ENCODE measurements at places on chromosomes 6 and 20.

- no peak for DNase-seq
These were observed 32.6 kb downstream of the NTSR1 start for GRCh38 chr20:62741191-62741691.

DNA sequence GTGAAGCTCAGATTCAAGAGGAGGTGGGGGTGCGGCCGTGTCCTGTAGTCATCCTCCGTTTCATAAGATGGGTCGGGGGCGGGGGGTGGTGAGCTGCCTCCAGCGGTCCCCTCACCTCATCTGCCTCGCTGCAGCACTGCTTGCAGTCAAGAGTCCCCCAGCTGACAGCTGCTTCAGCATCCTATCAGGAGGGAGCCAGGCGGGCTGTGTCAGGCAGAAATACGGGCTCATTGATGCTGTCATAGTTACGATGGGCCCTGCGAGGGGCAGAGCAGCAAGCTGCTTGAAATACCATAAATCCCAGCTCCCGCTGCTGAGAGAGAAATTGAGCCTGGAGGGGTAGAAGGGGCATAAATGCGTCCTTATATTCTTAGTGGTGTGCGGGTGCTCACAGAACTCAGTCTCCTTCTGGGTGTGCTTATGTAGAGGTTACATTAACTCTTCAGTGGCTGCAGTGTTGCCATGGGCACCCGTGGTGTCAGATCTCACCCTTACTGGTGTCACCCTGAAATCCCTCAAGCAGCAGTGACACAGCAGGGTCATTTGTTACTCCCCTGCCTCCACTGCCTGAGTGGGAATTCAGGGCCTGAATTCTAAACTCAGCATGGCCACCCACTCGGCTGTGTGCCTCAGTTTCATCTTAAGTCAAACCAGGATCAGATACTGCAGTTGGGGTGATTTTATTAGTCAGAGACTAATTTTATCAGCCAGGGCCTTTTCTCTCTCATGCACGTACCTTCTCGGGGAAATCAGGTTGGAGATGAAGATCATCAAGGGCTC is 21.8 kb downstream of the CCDC167 start:
- no peak for DNase-seq

DNA sequence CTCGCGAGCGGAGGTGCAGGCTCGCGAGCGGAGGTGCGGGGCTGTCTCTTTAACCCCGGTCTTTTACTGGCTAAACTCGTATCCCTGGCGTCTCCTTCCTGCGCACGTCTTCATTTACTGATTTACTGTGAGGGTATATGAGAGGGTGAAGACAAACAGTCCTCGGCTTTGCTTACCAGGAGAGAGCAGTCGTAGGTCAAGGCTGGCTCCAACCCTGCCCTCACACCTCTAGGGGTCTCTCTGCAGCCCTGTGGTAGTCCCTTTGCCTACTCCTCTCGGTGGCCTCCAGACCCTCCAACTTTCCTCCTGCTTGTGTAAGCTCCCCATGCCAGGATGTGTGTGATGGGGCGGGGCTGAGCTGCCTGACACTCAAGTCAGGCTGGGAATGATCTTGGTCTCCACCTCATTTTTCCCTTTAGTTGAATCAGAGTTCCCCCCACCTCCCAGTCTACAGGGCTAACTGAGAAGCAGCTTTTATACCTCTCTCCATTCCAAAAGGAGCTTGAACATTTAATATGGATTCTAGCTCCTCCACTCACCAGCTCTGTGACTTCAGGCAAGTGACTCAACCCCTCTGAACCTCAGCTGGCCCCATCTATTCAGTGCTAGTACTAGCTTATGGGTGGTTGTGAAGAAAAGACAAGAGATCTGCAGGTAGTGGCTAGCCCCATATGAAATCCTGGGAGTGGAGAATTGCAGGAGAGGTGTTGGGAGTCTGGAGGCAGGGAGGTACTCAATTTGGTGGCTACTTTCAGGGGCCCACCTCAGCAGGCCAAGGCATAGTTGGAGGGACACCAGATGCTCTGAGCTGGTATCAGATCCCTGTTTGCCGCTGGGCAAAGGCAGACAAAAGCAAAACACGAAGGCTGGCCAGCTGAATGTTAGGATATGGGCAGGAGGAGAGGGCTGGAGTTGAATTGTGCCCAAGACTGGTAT is 902 bp downstream of the SLC29A1 start:
- no peak for DNase-seq

DNA sequence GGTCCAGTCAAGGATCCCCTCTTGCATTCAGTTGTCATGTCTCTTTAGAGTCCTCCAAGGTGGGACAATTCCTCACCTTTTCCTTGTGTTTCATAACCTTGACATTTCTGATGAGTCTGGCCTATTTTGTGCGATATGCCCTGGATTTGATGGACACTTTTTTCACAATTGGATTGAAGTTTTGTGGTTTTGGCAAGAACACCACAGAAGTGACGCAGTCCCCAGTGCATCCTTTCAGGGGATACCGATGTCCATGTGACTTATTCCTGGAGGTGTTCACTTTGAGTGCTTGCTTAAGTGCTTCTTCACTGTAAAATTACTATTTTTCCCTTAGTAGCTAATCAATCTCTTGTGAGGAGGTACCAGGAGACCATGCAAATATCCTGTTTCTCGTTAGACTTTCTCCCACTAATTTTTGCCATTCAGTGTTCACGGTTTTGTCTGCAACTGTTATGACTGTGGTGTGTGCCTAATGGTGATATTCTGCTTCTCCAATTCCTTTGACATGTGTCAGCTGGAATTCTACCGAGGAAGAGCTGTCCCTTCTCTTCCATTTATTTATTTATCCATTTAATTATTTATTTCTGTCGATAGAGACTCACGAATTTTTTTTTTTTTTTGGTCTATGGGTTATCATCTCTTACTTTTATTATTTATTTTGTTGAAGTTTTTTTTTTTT is 30.8 kb downstream of the BPIFB4 start:
- DNase-seq, result no peak

GRCh38 chr6:7304821-7305220 is 8.2 kb downstream of the SSR1 start:
- no peak for DNase-seq

GRCh38 chr20:48230216-48230615 is 444.9 kb upstream of the SULF2 start:
- no peak for DNase-seq

- DNase-seq, result no peak
These were observed 32.5 kb upstream of the SYNCRIP start for GRCh38 chr6:85675030-85675819.

GRCh38 chr6:117624869-117625481 is 22.7 kb upstream of the GOPC start:
- no peak for DNase-seq

- no peak for DNase-seq
These were observed 505.5 kb downstream of the PRIM2 start for GRCh38 chr6:57822896-57823358.

DNA sequence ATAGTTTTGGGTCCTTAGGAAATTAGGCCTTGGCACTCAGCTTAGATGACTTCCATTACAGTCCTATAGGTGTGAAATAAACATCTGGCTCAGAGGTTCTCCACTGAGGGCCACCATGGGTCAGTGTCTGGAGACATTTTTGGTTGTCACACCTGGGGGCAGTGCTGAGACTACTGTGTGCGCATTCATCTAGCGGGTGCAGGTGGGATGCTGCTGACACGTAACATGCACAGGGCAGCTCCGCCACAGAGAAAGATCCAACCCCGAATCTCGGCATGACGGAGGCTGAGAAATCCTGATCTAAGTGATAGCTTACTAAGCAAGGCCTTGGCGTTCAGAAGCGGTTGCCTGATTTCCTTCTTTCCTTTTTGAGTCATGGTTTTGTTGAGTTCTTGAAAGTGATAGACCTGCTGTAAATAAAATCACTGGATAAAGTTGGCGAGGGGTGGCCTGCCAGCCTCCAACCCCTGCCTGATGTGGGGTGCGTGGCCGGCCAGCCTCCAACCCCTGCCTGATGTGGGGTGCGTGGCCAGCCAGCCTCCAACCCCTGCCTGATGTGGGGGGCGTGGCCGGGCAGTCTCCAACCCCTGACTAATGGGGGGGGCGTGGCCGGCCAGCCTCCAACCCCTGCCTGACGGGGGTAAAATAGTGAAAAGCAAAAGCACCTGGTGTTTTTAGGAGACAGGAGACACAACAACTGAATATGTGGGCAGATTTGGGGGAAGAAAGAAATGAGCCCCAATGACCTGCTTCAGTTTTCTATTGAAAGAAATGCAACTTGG is 158.1 kb downstream of the CDH26 start:
- no peak for DNase-seq

- DNase-seq, result no peak
These were observed 173.3 kb downstream of the CENPW start for GRCh38 chr6:126513198-126513597.

GRCh38 chr20:64269604-64270411 is 14.3 kb downstream of the PCMTD2 start:
- DNase-seq, result no peak

- no peak for DNase-seq
These were observed 128.3 kb upstream of the TBX18 start for GRCh38 chr6:84892671-84893070.

DNA sequence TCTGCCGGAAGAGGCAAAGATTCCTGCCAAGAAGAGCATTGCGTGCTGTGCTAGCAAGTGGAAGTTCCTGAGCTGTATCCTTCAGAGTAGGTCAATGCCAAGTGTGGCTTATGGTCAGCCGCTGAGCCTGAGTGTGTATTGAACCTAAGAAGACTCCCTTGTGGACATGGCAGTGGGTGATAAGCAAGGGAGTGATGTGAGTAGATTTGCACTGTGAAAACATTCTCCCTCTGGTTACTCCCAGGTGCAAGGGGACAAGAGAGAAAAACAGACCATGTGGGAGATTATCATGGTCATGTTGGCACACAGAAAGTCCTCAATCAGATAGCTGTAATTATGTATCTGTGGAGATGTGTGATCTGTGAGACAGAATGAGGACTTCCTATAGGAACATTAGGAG is 6.1 kb upstream of the TMEM74B start:
- no peak for DNase-seq

DNA sequence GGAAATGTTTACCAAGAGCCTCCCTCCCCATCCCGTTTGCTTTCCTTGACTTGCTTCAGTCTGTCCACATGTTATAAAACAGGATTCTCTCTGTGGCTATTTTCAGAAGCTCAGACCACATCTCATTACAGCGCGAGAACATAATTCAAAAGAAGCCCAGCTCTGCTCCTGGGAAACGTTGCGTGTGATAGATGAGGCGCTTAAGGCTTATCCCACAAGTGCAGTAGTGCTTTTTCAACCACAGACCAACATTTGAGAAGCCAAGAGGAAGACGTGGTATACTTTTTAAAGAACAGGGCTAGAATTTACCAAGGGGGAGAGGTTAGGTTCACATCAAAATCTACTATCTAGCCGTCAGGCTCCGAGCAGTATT is 239.5 kb downstream of the SLC24A3 start:
- DNase-seq, result no peak

DNA sequence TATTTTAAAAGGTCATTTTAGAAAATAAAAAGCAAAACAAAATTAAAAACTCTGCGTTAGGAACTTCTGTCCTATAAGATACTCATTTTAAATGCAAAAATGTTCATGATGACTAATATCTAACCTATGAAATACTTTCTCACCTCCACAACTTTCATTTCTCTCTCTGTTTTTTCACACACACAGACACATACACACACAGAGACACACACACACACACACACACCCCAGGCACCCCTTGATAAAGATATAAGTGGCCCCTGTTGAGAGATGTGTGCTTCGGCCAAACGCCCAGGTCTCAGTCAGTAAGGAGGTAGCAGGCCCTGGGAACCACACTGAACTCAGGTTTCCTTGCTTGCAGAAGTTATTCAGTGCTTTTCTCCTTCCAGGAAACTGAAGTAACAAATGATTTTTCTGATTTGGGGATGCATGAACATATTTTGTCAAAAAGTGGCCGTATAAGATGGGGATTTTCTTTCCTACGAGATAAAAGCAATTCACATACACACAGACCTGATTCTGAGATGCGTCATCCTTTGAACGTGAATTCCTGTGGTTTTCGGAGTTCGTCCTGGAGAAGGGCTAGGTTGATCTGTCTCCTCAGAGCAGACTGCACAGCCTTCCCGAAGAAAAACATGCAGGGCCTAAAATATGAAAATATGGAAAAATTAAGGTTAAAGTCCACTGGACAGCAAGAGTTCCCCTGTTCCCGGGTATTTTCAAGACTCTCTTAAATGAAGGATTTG is 306.8 kb upstream of the FOXQ1 start:
- DNase-seq, result no peak

DNA sequence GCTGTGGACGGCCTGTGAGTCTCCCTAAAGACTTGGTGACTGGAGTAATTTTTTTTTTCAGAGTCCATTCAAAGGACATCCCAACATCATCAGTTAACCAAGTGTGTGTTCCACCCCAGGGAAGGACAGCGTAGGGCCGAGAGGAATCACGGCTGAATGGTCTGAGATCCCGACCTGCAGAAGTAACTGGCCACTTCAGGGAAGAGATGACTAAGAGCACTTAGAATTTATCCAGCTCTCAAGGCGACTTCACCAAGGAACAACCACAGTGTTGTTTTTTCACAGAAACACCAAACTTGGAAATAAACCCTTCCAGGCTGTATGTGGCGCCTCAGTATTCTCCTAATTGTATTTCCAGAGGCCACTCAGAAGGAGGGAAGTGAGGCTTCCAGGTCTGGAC is 231.6 kb downstream of the FNDC1 start:
- DNase-seq, result no peak

DNA sequence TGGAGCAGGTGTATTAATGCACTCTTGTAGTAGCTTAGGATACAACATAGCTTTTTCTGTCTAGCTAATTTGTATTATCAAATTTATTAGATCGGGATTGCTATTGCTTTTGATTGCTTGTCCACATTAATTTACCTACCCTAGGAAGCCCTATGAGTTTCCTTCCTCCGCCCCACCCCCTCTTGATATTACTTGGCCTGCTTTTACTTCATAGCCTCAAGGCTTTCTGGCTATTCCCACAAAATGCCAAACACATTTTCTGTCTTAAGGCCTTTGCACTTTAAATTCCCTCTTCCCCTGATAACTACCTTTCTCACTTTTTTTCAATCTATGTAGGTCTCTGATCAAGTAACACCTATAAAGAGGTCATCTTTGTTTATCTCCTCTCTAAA is 99.1 kb upstream of the PRSS16 start:
- no peak for DNase-seq

Data from T-cell (primary cell).